Left lung (tissue), 14 donors: ENCODE measurements at places on chromosomes 6 and 20.

DNA sequence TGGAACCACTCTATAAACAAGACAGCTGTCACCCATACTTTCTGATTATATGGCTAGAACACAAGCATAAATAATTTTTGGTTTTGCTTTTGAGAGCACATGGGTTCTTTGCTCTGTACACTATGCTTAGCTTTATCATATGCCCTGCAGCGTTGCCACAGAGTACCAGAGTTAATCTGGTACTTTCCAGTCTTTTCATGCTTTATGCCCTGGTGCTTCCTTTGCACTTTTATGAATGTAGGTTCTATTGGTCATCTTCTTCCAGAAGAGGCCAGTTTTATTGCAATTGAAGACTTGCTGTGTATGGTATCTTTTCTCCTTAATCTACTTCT, 20.8 kb downstream of the SHLD1 start:
- DNase-seq, result no peak

DNA sequence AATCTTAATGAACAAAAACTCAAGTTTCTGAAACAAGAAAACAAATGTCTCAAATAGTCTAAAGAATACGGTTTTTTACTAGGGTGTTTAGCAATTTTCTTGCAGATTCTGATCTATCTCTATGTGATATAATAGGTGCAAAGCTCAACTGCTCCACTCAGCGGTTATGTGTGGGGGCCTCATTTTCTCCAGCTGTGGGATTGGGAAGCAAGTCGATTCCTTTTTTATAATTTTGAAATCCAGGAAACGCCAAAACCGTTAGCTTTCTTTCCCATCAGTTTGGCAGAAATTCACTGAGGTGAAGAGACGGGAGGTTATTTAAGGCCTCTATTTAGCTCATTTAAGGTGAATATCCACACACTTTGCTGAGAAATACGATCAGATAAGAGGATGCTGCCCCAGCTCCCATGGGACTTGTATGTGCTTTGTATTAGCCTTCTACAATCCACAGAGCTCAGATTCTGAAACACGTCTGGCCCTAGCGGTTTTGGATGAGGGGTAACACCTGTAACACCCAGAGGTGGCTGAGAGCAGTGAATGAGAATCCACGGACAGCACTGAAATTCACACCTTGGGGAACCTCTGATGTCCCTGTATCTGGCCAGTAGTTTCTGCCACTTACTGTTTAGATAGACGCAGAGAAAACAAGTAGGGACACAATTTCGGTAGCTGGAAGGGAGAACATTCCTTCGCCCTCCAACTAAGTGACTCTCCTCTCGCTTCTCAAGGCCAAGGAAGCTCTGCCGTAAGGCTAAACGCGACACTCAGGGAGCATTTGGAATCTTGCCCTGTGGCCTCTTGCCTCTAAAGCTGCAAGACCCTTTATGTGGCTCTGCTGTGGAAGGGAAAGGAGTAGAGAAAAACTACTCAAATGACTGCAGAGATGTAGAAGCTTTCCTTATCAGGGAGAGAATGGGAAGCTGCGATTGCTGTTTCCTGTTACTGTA, 6.5 kb upstream of the BCAS4 start:
- DNase-seq, result no peak

DNA sequence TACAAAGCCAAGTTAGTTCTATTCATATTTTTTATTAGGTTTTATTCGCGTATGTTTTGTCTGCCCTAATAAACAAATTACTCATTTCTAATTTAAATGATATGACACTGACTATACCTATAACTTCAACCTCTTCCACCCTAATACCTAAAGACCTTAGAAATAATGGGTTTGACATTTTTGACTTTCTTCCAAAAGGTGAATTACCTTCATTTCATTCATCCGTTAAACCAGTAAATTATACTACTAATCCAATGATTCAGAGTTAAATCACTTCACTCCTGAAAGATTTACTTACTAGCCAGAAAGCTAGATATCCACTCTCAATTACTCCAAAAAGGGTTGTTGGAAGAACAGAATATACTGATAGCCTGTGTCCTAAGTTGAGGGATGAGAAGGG, 5.2 kb downstream of the MRPS10 start:
- no peak for DNase-seq

DNA sequence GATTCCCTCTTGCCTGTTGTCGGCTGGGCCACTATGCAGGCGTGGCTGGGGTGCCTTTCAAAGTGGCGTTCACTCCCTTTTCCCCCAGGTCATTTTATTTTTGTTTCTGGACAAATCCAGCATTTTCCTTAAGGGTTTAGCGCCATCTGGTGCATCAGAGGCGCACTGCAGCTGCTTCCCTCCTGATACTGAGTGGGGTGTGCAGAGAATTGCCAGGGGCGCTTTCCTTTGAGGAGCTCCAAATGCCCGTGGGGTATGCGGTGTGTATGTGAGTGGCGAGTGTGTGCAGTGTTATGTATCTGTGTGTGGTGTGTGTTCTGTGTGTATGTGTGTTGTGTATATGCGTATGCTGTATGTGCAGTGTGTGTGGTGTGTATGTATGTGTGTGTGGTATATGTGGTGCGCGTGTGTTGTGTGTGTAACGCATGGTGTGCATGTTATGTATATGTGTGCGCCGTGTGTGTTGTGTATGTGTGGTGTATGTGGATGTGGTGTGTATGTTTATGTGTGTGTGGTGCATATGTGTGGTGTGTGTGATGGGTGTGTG, 100.1 kb upstream of the AGPAT4 start:
- no peak for DNase-seq

GRCh38 chr6:44456070-44456965, 68.8 kb downstream of the CDC5L start:
- DNase-seq, result no peak

- DNase-seq, result no peak
Measured at GRCh38 chr20:2385026-2385425, 4.3 kb downstream of the TGM6 start.

DNA sequence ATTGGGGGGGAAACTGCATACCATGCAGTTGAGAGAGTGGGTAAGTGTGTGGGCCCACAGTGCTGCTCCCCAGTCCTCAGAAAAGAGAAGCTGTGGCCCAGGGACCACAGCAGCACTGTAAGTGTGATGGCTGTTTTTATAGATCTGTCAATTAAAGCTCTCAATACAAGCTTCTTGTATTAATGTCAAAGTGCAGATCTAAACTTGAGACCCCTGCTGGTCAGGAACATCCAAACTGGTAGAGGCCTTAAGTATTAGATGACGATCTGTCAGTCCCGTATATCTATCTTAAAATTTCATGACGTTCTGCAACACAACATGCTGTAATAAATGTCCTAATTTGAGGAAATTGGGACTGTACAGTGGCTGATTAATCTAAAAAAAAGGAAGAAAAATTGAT, 74.8 kb downstream of the TULP4 start:
- DNase-seq, result no peak
